Heart right ventricle (tissue), 16 donors: ENCODE measurements at places on chromosomes 2 and 18.

GRCh38 chr18:56565551-56566345 lies 72.6 kb downstream of the TXNL1 start:
- no peak for DNase-seq

DNA sequence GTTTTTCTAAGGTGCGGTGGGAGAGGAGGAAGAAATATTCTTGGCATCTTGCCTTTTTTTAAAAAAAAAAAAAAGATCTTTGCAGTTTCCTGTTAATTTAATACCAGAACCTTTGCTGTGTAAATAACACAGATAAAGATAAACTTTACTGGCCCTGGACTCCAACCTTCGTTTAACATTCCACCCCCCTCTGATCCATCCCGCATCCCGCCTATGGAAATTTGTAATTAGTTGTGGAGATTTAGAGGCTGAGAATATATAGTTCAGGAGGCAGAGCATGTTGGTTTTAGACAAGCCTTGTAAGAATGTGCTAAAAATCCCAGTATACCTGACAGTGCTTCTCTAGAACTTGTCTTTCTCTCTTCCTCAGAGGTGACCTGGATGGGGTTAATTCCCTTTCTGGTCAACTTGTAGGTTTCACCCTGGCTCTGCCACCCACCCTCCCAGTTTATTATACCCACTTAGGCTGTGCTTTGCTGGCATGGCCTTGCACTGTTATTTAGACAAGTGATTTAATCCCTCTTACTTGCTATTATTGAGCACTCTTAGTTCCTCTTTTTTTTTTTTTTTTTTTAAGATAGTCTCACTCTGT lies 2.9 kb upstream of the C2orf72 start:
- DNase-seq = no peak

DNA sequence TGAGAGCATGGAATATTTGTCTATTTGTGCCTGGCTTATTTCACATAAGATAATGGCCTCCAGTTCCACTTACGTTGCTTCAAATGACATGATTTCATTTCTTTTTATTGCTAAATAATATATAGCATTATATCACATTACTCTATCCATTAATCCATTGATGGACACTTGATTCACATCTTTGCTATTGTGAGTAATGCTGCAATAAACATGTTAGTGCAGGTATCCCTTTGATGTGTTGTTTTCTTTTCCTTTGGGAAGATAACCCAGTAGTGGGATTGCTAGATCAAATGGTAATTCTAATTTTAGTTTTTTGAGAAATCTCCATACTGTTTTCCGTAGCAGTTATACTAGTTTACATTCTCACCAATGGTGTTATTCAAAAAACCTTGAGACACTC lies 1343.3 kb upstream of the TMEFF2 start:
- DNase-seq = no peak

DNA sequence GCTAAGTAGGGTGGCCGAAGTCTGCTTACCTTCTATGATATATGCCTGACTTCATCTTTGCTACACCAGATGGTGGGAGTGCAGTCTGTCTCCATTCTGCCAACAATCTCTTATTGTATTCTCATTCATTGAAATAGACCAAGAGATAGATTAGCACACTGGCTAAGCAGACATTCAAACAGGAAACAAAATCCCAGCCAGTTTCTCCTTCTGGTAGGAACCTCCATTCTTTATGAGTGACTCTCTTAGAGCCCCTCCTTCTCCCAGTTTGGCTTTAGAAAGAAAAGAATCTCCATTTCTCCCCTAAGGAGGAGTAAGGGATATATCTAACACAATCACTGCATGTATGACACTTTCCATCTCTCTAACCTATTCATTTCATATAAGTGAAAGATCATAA lies 118.9 kb upstream of the COL5A2 start:
- DNase-seq = no peak

DNA sequence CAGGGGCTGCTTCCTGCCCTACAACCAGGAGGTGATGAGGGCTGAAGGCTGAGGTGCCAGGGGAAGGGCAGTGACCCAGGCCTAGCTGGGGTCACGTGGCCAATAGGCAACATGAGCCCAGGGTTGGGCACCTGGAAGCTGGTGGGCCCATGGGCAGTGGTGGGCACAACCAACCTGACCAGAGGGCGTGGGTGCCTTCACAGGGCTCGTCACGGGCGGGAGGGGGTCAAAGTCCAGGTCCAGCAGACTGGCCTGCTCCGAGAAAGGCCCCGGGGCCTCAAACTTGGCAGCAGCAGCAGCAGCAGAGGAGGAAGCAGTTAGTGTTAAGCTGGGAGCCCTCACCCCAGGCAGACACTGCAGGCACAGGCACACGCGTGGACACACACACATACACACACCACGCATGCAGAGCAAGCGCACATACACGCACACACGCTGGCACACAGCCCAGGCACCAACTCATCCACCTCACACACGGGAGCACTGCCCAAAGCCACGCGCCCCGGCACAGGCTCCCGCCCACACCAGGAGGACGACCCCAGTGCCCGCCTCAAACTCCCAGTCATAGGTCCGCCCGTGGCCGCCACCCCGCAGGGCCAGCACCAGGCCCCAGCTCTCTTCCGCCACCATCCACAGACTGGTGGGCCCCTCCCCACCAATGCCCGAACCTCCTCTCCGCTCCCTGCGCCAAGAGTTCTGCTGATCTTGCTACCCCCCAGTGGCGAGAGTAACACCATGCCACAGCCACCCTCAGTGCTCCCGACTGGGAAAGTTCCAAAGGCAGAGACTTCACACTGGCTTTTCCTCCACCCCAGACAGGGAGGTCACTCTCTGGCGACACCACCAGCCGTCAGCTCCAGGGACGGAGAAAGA lies 53.0 kb downstream of the BIN1 start:
- no peak for DNase-seq

DNA sequence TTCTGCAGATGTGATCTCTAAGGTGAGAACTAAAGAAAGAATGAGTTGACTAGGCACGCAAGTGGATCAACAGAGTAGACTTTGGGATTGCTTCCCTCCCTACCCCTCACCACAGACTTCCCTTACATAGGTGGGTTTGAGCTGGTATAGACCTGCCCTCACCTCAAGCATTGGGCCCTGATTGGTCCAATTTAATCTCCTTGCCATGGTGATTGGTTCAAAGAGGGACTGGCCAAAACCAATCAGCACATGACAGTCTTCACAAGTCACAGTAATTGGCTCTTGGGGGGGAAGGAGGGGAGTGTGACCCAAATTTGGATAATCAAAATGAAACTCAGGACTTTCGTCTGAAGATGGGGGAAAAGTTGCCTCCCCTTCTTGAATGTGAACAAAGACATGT lies 36.6 kb upstream of the LNPK start:
- DNase-seq = no peak

- no peak for DNase-seq
Observed at GRCh38 chr2:105344704-105345345, 7.5 kb downstream of the C2orf49 start.

GRCh38 chr2:176356251-176356650 lies 87.0 kb downstream of the MTX2 start:
- DNase-seq = no peak

GRCh38 chr2:106057206-106057605 lies 136.9 kb downstream of the UXS1 start:
- no peak for DNase-seq

- no peak for DNase-seq
Observed at GRCh38 chr2:48312126-48312525, 217.8 kb upstream of the STON1 start.
